ENCODE measurements at places on chromosomes 2 and 18. TPM values are rescaled to one million over a fixed set of nuclear protein-coding genes. Genes with fewer than 3 reads are reported as not detected.

DNA sequence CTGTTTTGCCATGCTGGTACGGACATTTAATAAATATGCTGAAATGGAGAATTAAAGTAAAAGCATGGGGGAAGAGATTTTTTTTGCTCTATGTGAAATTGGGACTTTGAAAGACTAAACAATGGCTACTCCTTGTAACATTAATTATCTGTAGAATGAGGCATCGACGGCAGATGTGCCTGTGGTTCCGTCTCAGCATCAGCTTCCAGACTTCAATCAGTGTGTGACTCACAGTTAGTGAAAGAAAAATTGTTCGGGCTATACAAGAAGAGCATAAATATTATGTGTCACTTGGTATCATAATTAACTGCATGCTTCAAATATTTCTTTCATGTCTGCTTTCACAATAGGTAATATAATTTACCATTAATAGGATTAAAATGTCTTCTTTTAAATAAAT lies 117.0 kb upstream of the SMIM21 start:
- DNase-seq = no peak

DNA sequence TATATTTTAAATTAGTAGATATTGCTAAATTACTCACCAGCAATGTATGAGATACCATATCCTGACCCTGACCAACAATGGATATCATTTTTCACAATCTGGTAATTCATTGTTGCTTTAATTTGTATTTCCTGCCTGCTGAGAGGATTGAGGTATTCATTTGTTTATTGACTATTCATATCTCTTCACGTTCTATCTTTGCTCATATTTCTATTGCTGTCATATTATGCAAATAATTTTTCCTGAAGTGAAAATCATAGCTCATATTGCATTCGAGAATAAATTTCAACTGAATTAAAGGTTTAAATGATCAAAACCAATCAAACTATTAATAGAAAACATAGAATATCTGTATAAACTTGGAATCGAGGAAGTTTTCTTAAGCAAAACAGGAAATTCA lies 31.0 kb downstream of the INO80D start:
- no peak for DNase-seq

DNA sequence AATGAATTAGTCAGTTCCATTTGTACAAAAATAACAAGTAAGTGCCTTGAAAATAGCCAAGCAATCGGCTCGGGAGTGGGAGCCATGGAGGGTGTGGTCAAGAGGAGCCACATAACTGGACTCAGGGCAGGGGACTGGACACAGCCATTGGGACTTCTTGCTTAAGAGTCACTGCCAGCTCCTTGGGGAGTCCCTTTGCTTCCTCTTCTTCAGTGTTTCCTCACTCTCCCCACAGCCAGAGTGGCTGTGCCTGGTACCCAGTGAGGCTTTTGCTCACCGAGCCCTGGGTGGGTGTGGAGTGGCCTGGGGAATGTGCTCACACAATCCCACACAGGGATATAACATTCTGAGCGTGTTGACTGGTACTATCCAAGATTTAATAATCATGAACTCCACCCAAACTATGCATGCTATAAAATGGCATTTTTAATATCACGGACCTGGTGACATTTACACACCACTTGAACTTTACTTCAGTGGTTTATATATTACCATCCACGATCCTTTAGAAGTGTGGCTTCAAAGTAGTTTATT lies 94.6 kb downstream of the PTGR3 start:
- DNase-seq = no peak

GRCh38 chr2:231170055-231170454 lies 28.4 kb upstream of the ARMC9 start:
- no peak for DNase-seq

- no peak for DNase-seq
These were observed 82.0 kb downstream of the PMS1 start for GRCh38 chr2:189866296-189866695.

GRCh38 chr2:219701847-219702634 lies 74.6 kb downstream of the SLC4A3 start:
- DNase-seq = no peak

- no peak for DNase-seq
These were observed 250.9 kb downstream of the DCDC2C start for GRCh38 chr2:3954261-3954660.

GRCh38 chr2:44825702-44826101 lies 115.8 kb upstream of the SIX3 start:
- DNase-seq = no peak

GRCh38 chr2:42830922-42831574 lies 38.7 kb upstream of the HAAO start:
- no peak for DNase-seq

DNA sequence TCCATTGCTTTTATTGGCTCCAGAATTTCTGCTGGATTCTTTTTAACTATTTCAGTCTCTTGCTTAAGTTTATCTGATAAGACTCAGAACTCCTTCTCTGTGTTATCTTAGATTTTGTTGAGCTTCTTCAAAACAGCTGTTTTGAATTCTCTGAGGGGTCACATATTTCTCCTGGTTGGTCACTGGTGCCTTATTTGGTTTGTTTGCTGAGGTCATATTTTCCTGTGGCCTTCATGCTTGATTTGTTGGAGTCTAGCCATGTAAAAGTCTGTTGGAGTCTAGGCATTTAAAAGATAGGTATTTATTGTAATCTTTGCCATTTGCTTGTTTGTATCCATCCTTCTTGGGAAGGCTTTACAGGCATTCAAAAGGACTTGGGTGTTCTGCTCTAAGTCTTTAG lies 398.7 kb downstream of the DSEL start:
- no peak for DNase-seq

GRCh38 chr18:22951823-22952222 lies 18.7 kb downstream of the RBBP8 start:
- DNase-seq = no peak

DNA sequence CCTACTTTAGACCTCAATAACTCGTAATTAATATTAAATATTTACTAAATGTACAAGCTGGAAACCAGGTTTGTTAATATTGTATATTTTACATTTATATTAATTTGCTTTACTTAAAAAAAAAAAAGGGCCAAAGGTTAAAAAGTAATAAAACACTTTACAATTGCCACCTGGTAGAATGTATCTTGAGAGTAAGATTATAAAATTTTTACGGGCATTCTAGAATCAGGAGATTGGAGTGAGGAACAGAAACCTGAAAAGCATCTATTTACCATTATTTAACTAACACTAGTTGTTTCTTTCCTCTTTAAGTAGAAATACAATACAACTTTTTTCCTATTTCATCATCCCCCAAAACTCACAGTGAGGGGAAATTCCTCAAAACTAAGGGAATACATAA lies 15.6 kb upstream of the STRN start:
- DNase-seq = no peak

GRCh38 chr2:13558368-13558767 lies 841.6 kb downstream of the TRIB2 start:
- no peak for DNase-seq

GRCh38 chr2:108239786-108240185 lies at the start of gene SULT1C3:
SULT1C3 (plus strand) TSS chr2:108239968; CDS start chr2:108247195, 7,227 bp downstream.
- DNase-seq = no peak

DNA sequence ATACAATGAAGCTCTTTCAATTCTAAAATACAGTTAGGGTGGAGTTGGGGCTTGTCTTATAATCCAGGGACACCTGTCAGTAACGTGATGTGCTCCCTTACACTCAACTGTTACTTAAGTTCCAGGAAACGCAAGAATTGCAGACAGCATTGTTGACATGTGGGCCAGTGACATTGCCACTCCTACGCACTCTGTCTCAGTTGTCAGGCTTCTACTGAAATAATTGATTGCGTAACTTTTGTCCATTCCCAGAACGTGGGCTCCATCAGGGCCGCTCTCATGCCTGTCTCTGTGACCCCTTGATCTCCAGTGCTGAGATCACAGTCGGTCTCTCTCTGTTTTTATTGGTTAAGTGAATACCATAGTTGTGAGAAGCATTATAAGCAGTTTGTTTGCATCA lies 487.8 kb downstream of the GALR1 start:
- DNase-seq = no peak

DNA sequence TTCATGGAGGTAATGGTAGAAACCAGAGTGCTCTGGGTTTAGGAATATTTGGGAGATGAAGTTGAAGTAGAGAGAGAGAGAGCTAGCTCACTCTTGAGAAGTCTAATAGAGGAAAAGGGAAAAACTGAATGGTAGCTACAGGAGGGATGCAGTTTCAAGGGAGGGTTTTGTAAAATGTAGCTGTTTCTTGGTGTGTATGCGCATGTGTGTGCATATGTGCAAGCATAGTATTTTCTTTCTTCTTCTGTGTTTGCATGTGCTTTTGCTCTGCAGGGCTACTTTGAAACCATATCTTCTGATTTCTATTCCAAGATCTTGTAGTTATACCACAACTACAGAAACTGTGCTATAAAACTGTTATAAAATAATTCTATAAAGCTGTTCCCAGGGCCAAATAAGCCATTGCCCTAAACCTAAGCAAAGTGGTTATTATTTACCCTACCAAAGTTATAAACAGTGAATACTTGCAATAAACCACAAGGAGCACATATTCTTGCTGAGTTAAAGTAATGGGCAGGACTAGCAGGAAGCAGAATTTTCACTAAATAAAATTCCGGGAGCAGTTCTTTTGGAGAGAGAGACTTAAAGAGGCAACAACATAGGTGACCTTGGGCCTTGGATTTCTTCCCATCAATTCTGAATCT lies 145.3 kb upstream of the ZNF521 start:
- DNase-seq = no peak

GRCh38 chr2:45567288-45567963 lies 43.6 kb downstream of the SRBD1 start:
- no peak for DNase-seq

- DNase-seq = no peak
These were observed 4.9 kb upstream of the DNAH7 start for GRCh38 chr2:196073521-196073920.

DNA sequence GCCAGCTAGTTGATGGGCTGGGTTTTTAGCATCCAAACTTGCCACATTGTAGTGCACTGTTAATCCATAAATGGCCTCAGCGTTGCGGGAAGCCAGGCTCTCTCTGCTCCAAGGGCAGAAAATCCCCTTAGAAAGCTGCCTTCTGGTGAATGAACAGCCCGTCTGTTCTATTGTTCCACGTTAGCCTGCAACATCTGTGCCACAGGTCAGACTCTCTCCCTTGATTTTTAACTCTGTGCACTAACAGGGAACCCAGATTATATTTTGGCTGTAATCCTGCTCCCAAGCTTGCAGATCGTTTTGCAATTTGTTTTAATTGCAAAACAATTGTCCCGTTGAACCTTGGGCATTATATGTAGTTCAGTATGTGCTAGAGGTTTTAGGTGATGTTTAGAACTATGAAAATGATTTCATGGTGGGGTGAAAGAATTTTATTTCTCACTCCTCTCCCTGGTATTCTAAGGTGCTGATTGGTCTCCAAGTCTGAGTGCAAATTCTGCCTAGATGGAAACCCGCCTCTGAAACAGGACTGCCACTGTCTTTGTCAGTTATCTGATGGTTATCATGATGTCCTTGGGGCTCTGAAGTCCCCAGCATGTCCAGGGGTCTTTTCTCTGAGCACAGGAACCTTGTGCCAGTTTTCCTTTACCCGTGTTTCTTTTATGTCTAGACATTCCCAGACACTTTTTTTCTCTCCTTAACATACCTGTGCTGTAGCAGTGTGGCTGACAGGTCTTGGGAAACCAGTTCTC lies 106.6 kb downstream of the MAP4K4 start:
- no peak for DNase-seq

GRCh38 chr18:52723550-52723970 lies 383.6 kb downstream of the DCC start:
- no peak for DNase-seq

DNA sequence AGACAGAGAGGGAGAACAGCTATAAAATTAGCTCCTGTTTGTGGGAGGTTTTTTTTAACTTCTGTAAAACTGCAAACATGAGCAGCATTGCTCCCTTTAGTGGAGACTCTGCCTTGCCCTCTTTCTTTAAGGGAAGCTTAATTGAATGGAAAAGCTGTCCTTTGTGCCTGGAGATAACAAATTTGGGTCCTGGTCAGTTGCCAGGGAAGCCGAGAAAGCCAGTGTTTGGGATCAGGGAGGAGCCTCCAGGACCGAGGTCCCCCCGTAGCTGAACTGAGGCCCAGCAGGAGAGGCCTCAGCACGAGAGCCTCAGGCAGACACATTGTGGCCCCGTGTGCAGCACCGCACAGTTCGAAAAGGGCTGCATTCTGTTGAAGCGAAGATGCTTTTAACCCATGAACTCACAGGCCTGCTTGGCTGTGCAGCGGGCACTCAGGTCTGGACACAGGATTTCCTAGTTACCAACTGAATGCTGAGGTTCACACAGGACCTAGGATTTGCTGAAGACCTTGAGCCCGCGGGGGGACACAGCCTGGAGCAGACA lies 369.7 kb downstream of the DCDC2C start:
- no peak for DNase-seq

DNA sequence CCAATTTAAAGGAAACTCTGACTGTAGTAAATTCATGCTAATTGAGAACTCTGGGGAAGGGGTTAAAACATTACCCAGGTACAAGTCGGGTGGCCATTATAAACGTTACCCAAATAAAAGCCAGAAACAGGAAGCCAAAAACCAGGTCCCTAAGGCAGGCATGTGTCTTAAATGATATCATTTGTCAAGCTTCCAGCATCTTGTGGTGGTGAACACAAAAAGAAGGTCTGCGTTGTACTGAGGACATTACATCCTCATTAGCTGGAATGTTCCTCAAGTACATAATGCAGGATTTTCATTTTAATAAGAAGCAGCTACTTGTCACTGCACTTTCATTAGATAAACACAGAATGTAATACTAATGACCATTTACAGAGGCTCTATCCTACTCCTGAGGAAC lies 10.9 kb downstream of the PTGR3 start:
- no peak for DNase-seq

- no peak for DNase-seq
These were observed 5.7 kb upstream of the DNER start for GRCh38 chr2:229719926-229720647.

Gene DNAH6
- 0.60 TPM for total RNA-seq

Gene LOXL3
- 0.15 TPM for total RNA-seq

Gene ASB18
- total RNA-seq = not detected

Gene TMEM37
- not detected for total RNA-seq

Gene MAP3K2
- 48.9 TPM for total RNA-seq

Gene MROH2A
- not detected for total RNA-seq

Gene RBM43
- 8.2 TPM for total RNA-seq

Gene G6PC2
- not detected for total RNA-seq

Gene WNT6
- not detected for total RNA-seq

Gene VWC2L
- not detected for total RNA-seq
